Stimulated activated CD4-positive, alpha-beta T cell treated with anti-CD3 and anti-CD28 coated beads, Interleukin-4, amount 100 ng/mL, for 48 hours (primary cell): ENCODE measurements at places on chromosomes 12 and 14.

- no peak for DNase-seq
Observed at GRCh38 chr12:122293081-122293480, 26.8 kb upstream of the VPS33A start.

DNA sequence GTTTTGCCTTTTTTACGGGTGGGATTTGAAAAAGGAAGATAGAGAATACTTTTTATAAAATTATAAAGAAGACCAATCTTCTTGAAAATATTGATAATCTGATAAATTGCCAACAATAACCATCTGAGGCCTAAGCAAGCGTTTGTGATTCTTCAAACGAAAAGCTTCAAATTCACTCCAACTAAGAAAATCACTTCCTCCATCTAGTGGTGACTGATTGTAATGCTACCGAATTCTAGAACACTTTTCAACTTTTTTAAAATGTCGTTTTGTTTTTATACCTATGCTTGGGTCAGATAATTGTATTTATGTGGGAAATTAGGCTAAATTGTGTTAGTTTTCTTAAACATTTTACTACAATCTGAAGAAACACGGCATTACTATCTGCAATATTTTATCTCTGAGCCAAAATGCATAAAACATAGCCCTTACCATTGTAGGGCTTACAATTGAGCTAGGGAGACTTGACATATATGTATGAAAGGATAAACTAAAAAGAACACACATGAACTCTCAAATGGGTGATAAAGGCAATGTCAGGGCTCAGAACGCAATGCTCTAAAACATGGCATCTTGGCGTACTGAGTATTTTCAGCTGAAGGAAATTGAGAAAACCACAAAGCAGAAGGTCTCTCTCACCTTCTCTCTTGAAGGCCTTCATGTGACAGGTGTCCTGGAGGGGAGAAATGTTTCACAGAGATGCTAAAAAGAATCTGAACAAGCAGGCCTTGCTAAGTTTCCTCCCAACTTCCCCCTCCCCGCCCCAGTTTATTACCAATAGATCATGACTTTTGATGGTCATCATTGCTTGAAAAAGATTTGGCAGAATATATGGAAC is 36.8 kb upstream of the G2E3 start:
- DNase-seq, result no peak

- DNase-seq, result no peak
Observed at GRCh38 chr12:116571089-116571488, 11.9 kb downstream of the MAP1LC3B2 start.

DNA sequence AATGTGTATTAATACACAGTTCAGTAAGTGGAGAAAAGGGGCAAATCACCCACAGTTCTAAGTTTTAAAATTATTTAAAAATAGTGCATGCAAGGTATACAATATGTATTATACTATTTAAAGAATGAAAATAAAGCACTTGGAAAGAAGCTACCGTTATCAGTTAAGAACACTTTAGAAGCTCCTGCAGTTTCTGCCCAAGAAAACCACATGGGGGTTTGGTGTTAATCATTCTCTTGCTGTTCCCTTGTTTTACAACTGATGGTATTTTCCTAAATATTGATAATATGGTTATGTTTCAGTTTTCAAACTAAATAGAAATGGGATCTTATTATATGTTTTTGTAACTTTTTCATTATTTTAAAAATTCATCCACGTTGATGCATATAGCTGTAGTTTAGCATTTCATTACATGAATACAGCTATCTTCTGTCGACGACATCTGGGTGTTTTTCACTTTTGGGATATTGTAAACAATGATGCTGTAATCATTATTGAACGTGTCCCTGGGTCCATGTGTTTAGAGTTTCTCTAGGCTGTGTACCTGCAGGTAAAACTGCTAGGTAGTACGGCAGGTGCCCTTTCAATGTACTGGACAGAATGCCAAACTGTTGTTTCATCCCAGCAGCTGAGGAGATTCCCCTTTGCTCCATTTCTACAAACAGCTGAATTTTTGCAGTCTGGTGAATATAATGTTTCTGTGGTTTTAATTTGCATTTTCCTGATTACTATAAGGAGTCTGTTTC is 64.1 kb downstream of the APPL2 start:
- no peak for DNase-seq

- no peak for DNase-seq
Observed at GRCh38 chr12:95102916-95103671, 29.7 kb upstream of the NR2C1 start.

DNA sequence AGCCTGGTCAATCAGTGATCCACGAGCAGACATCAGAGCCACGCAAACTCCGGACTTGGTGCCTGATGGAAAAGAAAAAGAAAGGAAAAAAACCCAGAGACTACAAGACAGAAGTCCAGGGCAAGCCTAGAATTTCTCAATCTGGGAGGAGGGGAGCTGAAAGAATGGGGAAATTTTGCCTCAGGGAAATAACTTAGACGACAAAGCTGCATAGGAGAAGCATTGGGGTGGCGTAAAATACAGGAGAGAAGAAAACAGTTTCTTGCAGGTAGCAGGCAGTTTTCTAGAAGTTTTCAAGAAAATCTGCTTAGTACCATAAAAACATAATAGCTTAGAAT is 2.6 kb upstream of the SLC11A2 start:
- DNase-seq, result no peak

- DNase-seq, result peak; percentile 1
Observed at GRCh38 chr14:95935228-95935822, 58.7 kb downstream of the TUNAR start.

- no peak for DNase-seq
Observed at GRCh38 chr14:38507299-38507698, 251.4 kb upstream of the CLEC14A start.

DNA sequence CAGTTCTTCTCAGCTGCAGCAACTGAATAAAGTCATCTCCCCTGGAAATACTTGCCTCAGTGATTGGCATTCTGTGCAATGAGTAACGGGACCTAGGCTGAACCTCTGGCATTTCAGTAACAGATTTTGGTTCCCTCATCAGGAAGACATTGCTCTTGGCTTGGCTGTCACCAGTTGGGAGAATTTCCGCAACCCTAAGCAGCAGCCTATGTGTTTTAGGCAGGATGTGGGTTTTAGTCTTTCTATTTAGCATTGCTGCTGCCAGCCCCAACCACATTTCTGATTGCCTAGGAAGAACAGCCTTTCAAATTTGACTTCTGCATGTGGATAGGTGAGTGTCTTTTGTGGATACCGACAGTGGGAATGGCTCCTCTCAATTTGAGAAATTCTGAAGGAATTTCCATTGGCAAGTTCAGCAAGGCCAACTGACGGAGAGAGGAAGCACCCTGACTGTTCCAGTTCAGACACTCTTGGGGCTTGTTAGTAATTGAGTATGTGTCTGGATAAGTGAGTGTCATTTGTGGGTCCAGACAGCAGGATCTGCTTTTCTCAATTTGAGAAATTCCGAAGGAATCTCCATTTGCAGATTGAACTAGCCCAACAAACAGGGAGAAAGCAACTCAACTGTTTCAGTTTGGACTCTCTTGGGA is 19.0 kb upstream of the CLEC2A start:
- no peak for DNase-seq

DNA sequence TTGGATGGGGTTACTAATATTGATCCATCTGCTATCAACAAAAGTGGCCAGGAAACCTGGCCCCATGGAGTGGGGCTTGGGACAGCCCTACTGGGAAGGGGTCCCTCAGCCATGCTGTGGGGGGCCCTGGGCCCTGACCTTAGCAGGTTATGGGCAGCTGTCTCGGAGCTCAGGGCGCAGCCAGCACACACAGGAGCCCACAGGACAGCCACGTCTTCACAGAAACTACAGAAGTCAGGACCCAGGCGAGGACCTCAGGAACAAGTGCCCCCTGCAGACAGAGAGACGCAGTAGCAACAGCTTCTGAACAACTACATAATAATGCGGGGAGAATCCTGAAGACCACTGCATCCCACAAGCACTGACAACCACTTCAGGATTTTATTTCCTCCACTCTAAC is 11.9 kb upstream of the FKBP11 start:
- no peak for DNase-seq

DNA sequence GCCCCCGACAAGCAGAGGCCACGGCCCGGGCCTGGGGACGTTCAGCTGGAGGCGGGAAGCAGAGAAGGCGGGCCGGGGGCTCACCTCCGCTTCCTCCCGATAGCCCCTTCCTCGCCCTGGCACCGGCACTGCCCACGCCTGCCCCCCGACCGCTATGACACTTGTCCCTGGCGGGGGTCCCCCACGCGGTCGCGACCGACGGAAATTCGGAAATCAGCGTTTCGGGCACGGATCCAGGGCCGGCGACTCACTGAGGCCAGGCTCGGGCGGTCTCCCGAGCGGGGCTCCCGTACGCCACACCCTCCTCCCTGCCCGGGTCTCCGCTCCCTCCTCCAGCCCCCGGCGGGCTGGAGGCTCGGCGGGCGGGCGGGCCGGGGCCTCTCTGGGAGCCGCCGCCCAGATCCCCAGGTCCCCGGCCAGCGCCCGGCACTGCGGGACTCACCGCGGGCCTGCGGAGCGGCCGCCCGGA is 581 bp downstream of the PITPNM2 start:
- DNase-seq, result no peak

GRCh38 chr12:50799908-50800307 is 36.0 kb downstream of the ATF1 start:
- DNase-seq, result no peak
